ENCODE measurements at places on chromosomes 5 and 9.

- no peak for DNase-seq
Observed at GRCh38 chr5:82408033-82408432, 129.9 kb upstream of the RPS23 start.

DNA sequence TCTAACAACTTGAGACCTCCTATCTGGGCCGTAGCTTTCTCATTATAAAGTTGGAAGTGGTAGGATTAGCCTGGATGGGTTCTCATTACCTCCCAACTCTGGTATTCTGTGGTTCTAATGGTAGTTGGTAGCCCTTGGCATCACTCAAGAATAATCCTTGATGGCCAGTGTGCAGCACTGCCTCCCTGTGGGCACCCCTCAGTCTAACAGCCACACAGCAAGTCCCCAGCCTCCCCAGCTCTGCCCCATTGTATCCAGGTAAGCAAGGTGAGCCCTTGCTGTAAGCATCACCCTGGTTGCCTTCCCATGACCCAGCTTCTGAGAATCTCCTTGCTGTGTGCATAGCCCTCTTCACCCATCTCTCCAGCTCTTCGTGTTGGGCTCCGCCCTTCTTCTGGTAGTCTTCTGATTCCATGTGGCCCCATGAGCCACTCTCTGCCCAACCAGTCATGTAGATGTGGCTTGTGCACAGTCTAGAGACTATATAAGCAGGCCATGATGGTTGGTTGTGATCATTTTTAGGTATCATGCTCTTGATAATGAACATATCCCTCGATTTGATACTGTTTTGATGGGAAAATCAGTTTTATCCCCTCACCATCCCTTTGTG, 57.6 kb upstream of the GRHPR start:
- peak; percentile 8 for DNase-seq

DNA sequence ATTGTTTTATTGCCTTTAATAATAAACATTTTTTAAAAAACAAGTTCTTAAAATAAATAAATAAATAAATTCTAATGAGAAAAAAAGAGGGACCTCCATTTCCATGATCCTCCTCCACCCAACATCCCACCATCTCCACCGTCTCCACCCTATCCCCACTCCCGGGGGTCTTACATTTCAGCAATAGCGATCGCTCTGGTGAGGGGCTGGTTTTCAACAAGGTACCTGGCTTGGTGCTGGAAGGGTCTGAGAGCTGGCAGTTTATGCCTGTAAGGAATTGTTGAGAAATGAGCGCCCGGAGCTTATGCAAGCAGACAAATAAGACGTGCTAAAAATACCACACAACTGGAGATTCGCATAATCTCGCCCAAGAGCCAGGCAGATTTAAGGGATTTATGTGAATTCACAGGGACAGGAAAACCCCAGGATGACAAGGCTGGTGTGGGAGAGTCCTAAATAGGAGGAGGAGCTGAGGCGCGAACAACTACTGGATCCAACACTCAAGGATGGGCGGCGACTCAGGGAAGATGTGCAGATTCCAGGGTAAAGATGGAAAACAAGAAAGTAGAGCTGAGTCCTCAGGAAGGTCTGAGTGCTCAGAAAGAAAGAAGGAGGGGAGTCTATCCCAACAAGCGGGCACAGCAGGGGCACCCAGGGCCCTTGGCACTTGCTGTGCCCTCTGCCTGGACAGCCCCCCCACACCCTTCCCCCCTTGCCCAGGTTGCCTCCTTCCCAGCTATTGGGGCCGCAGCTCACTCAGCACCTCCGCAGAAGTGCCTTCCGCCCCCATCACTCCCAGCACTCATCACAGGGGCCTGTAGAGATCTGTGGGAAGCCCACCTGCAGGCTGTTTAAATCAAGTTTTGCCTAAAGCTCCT, 27.0 kb downstream of the TRIM14 start:
- no peak for DNase-seq

- no peak for DNase-seq
Observed at GRCh38 chr9:93221044-93221443, 37.1 kb downstream of the WNK2 start.

- DNase-seq = no peak
Observed at GRCh38 chr9:114304416-114305188, 18.3 kb upstream of the ORM1 start.

DNA sequence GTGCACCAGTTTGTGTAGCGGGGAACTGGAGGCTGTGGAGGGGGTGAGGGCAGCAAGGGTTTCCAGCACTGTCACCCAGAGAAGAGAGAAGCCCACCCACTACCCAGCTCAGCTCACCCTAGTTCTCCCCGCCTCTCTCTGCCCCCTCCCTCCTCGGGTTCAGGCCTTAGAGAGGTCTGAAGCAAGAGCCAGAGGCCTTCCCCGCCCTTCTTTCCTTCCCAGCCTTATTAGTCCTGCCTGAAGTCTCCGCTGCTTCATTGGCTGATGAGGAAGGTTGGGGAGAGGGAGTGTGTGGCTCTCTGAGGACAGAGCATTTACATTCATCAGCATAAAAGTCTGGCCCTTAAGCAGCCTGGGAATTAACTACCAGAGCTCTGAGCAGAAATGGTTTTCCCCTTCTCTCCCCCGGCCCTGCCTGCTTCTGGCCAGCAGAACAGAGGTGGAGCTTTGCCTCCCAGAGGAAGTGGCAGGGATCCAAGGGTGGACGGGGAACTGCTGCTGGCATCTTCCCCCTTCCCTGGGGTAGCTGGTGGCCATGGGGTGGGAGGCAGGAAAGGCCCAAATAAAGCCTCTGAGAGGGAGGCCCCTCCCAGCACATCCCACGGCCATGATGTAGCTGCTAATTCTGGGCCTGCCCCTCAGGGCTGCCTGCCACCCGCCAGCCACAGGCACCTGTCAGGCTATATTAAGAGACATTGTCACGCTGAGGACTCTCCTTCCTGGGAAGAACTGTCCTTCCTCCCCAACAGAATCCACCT, 4.1 kb downstream of the DNAJB5 start:
- DNase-seq = no peak

GRCh38 chr5:14491015-14491915, 90.3 kb upstream of the OTULINL start:
- DNase-seq = peak; percentile 23

DNA sequence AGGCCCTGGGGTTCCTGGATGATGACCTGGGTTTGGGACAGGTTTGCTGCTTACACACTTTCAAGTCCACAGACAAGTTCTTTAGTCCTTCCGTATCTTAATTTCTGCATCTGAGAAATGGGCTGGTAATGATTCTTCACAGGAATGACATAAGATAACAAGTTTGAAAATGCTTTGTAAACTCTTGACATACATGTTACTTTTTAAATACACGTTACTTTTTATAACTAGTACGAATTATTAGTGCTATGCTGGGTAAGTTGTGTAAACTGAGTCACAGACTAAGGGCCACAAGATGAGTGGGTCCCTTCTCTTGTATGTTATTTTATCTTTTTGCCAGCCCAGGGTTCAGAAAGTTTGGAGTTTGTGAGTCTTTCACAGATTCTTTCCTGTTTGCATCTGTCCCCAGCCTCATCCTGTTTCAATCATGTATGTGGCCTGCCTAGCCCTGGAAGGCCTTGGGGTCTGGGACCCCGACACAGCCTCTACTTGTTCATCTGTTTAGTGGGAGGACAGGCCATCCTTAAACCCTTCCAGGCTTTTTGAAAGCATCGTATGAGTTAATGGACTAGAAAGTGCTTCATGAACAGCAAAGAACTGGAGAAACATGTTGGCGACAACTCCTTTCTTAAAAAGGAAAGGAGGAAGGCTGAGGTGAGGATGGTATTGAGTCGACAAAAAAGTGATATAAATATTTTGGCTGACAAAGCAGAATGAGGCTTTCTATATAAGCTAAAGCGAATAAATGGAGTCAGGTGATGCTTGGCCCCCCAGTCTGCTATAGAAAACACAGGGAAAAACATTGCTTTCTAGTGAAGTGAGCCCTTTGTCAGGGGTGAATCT, 9.3 kb downstream of the ZNF618 start:
- no peak for DNase-seq

- DNase-seq = peak; percentile 57
Observed at GRCh38 chr9:109411798-109412352, 86.2 kb downstream of the PTPN3 start.

- no peak for DNase-seq
Observed at GRCh38 chr9:84785792-84786547, 116.4 kb downstream of the NTRK2 start.

DNA sequence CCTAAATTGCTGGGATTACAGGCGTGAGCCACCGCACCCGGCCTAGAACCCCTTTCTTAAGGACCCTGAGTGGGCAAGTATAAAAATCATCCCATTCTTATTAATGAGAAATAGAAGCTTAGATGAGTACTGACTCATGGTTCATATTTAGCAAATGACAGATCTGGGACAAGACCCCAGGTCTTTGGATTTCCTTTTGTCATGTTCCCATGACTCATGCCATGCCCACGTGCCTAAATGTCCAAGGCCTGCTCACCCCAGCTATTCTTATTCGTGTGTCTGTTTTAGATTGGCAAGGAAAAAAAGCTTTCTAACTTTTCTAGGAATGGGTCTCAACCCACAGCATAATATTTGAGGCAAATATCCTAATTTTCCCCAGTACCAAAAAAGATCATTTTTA, 57.7 kb upstream of the RPS23 start:
- peak; percentile 32 for DNase-seq

DNA sequence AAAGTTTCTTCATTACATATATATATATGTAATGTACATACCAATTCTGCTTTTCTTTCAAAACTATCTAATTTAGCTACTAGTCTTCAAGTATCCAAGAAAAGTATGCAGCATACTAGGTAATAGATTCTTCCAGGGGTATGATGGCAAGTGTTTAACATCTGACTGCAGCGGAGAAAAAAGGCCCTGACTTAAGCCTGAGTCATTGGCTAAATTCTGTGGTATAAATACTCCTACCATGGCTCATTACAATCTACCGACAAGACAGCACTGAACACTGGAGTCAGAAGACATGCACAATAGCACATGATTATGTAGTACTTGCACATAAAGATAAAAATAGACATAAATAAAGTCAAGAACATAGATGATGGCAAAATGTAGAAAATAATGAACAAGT, 439.9 kb downstream of the BRINP1 start:
- peak; percentile 60 for DNase-seq

- DNase-seq = no peak
Observed at GRCh38 chr5:33433303-33434240, 7.2 kb upstream of the TARS1 start.

DNA sequence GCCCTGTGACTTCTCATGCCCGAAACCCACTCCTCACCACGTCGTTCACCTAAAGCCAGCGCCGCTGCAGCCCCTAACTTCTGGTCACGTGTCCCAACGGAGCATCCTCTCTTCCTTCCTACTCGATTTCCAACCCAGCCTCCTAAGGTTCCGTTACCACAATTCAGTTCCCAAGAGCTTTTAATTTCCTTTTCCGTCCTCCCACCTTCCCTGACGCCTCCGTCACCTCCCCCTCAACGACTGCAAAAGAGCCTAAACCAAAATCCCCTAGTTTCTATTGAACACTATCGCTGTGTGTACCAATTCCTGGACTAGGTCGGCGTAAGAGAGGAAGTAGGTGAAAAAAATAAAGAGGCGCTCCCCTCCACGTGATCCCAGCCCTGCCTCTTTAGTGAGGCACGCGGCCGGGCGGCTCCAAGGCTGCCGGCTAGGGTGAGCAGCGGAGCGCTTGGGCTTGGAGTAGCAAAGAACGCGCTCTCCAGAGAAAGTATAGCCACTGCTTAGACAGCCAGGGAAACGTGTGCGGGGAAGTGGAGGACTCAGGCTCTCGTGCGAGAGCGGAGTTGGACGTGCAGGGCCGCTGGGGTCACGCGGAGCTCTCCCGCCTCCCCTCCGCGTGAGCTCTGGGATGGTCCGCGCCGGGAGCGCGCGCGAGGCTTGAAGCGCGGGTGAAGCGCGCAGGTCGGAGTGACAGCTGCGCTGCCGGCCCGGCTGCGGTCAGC, at the start of the genes CENPP and NOL8:
Gene CENPP (plus strand): TSS at position 685 of the 722 bp plus-strand sequence.
Gene NOL8 (minus strand): TSS at position 82 of the 722 bp plus-strand sequence. CDS start 1,189 bp downstream, outside the sequence.
- peak; percentile 92 for DNase-seq

- no peak for DNase-seq
Observed at GRCh38 chr9:92257327-92257726, 36.2 kb downstream of the IARS1 start.

GRCh38 chr9:92291577-92291976, 1.9 kb downstream of the IARS1 start:
- no peak for DNase-seq

- no peak for DNase-seq
Observed at GRCh38 chr5:153485641-153486040, 4.8 kb upstream of the GRIA1 start.

GRCh38 chr9:123630233-123630632, 274.2 kb downstream of the CRB2 start:
- no peak for DNase-seq

DNA sequence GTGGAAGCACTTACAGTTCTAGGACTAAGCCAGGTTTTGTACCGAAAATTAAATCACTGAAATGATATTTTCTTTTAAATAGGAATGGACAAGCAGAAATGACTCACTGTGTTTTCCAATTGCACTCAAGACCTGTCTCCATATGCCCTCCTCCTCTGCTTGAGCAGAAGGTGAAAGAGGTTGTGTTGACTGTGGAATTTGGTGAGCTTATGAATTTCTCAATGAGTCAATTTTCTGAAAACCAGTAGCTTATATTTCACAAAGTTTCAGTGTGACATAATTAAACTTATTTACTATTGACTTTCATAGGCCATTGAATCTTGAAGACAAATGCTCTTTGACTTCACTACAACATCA, 249.9 kb downstream of the NPR3 start:
- DNase-seq = no peak

Measured in ELR (cell line).